Tongue (tissue), 3 donors: ENCODE measurements at places on chromosomes 7 and 10. TPM values are rescaled to one million over a fixed set of nuclear protein-coding genes. Genes with fewer than 3 reads are reported as not detected.

DNA sequence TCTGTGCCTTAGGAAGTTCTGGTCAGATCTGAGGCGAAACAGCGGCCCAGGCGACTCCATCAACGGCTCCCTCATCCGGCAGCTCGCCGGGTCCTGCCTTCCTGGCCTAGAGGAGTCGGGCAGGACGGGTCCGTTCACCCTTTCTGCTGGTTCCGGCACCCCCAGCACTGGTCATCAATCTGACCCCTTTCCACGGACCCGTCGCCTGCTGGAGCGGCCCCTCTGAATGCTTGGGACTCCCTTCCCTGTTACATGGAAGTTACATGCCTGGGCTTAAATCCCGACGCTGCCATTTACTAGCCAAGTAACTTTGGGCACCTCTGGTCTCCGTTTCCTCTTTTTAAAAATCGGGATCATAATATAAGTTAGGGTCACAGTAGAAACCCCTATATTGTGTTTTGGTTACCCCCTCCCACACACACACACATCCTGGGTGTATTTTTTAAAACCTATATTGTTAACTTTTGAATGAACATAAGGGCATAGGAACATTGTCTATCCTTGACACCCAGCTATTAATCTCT lies 607 bp upstream of the GGCT start:
- DNase-seq: no peak

DNA sequence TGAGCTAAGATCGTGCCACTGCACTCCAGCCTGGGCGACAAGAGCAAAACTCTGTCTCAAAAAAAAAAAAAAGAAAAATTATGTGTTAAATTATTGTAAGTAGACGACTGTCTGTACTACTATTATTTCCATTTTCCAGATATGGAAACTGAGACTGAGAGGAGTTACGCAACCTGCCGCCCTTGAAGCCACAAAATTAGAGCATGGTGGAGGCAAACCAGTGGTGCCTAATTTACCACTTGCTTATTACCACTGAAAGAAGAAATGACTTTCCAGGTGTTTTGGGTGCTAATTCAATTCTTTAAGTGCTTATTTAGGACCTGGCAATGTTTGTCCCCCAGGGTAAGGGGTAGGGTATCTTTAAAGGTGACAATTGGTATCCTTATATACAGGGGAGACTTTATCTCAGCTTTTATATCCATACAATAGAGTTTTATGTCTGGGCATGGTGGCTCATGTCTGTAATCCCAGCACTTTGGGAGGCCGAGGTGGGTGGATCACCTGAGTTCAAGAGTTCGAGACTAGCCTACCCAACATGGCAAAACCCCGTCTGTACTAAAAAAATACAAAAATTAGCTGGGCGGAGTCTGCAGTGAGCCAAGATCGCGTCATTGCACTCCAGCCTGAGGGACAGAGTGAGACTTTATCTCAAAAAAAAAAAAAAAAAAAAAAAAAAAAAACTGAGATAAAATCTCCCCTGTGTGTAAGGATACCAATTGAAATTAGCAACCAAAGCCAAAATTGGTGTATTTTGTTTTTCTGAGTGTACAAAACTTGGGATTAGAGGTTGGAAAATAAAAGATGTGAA lies 16.6 kb upstream of the CAMK1D start:
- DNase-seq: no peak

GRCh38 chr7:2282185-2282751 lies 32.0 kb downstream of the SNX8 start:
- DNase-seq: no peak

Gene PLEKHS1
- 1.4 TPM for total RNA-seq

Gene PPP1R17
- total RNA-seq: not detected

Gene MAGI2
- total RNA-seq: 8.0 TPM

Gene RAMP3
- 8.8 TPM for total RNA-seq

GRCh38 chr10:70424320-70424719 lies 17.2 kb downstream of the NODAL start:
- DNase-seq: no peak

Gene ABCC2
- 0.72 TPM for total RNA-seq

Gene MGAM2
- 0.72 TPM for total RNA-seq

GRCh38 chr10:36578306-36578705 lies 547.1 kb upstream of the ANKRD30A start:
- DNase-seq: no peak

Gene HYAL4
- total RNA-seq: not detected

- peak; percentile 76 for DNase-seq
These were observed 4.4 kb upstream of the ABHD11 start for GRCh38 chr7:73742753-73743641.

Gene FOXI2
- not detected for total RNA-seq

- no peak for DNase-seq
These were observed 14.4 kb downstream of the WEE2 start for GRCh38 chr7:141722529-141722928.

- DNase-seq: no peak
These were observed 177.4 kb downstream of the ELFN1 start for GRCh38 chr7:1847260-1848001.

DNA sequence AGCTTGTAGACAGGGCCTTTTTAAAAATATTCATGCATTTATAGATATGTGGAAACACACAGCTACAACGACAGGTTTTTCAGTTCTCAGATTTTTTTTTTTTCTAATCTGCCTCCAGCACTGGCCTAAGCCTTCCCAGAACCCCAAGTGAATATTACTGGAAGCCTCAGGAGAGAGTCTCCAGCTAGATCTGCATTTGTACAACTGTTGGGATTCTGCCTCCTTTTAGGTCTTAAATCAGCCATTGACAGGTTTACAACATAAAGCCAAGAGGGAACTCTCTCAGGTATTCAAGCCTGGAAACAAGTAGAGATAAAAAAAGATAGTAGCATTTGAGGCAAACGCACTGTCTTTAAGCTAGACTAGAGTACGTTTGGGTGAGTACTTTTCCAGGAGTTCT lies 275.8 kb downstream of the ANKRD30A start:
- DNase-seq: no peak

- no peak for DNase-seq
These were observed 1197.0 kb upstream of the AUTS2 start for GRCh38 chr7:68401313-68401712.

DNA sequence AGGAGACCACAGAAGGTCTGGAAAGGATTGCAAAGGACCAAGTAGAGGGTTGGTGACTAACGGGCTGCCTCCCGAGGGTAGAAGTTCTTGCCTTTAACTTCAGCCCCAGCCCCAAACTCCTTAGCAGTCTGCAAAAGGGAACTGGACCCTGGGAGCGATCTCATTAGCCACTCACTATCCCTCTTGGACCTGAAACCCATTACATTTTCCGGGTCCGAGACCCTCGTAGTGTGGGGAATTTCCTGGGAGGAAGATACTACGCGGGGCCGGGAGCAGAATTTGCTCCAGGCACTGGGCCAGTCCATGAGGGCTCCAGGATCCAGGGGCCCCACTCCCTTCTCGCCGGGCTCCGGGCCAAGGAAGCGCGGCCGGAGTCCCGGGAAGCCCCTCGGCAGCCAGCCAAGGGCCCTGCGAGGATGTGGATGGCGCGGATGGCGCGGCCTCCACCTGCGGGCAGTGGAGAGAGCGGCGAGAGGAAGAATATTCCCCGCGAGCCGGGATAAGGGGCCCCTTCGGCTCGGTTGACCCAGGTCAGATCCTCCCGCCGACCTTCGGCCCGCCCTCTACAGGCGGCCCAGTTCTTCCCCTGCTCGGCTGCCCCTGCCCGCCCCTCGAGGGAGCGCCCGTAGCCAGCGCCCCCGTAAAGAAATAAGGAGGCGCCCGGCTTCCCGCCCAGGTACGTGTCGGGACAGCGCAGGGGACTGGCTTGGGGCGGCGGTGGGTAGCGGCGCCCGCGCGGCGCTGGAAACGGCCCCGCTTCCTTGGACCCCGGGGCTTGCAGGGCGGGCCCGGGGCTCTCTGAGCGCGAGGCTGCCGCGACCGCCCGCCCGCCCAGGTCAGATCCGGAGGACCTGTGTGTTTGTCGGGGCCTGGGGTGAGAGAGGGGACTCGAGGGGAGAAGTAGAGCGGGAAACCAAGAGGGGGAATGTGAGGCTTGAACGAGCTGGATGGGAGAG lies at the start of gene MYO3A:
TSS of gene MYO3A (plus strand) at position 577 of the 956 bp plus-strand sequence. CDS start 17,882 bp downstream, outside the sequence.
- peak; percentile 35 for DNase-seq

Gene PIP4K2A
- 19.8 TPM for total RNA-seq

Gene OR2AE1
- total RNA-seq: not detected

GRCh38 chr7:29476916-29477315 lies 86.7 kb upstream of the PRR15 start:
- DNase-seq: no peak

GRCh38 chr7:2647594-2648172 lies 15.9 kb downstream of the TTYH3 start:
- DNase-seq: no peak

Gene INPP5F
- 24.6 TPM for total RNA-seq

DNA sequence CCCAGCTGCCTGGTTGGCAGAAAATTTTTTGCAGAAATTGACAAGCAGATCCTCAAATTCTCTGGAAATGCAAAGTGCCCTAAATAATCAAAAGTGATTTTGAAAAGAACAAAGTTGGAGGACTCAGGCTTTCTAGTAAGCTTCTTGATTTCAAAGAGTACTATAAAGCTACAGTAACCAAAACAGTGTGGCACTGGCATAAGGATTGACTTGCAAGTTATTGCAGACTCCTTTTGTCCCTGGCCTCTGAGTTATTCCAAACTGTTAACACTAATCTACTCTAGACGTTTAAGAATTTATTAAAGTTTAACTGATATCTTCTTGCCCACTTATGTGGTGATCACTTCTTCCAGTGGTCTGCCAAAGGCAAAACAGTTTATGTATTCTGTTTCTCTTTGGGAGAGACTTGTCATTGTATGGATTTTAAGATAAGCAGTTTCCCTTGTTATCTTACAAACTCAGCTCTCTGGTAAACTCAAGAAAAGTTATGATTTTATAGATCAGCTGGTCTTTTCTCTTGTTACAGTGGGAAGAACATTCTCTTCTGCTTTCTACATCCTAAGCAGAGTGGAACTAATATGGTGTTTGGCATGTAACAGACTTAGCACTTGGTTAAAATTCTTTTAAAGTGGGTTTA lies 41.4 kb downstream of the LOXL4 start:
- DNase-seq: no peak

Gene SEMA3D
- 18.1 TPM for total RNA-seq

GRCh38 chr10:3472287-3473051 lies 299.9 kb upstream of the PITRM1 start:
- peak; percentile 37 for DNase-seq

DNA sequence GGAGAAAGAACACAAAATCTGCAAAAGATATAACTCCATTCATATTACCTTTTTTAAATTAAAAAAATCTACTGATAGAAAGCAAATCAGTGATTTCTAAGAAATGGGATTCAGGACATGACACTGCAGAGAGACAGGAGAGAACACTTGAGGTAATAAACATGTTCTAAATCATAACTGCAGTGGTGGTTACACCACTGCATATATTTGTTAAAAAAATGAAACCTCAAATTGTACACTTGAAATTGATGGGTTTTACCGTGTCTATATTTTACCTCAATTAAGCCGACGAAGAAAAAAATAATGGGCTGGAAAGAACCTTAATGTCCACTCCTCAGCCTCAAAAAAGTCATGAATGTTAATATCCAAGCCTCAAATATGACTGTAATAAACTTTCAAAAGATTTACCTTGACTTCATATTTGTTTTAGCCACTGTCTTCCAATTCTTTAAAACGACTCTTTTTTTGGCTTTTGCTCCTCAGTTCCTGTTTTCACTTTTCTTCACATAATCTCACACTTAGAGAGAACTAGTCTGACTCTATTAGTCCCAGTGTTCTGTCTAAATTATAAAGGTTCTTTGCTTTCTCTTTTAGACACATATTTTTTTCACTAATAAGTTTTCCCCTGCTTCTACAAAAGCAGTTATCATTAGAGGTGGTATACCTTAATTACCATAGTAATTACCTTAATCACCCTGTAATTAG lies 502.4 kb downstream of the GRM8 start:
- no peak for DNase-seq

DNA sequence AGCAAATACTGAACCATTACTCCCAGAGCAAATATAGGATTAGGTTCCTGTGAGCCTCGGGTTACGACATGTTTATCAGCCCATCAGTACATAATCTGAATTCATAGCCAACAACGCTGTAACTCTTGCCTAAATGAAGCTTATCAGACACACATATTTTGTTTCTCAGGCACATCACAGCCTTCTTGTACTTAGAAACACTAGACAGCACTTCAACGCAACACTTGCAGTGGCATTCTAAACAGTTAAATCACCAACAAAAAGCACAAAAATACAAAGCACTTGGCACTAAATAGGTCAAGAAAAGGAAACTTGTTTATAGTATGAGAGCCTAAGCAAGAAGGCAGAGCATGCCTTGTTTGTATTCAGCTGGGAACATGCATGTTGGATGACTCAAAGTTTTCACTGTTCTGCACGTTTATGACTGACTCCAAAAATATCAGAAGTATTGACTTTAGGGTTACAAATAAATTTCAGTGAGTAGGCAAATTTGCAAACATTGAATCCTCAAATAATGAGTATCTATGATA lies 75.0 kb downstream of the VPS50 start:
- DNase-seq: no peak

Gene NEUROD6
- 0.21 TPM for total RNA-seq

GRCh38 chr7:122802301-122802751 lies 83.9 kb downstream of the CADPS2 start:
- no peak for DNase-seq

GRCh38 chr7:32115831-32116230 lies 45.6 kb upstream of the PDE1C start:
- no peak for DNase-seq
